ENCODE measurements at places on chromosomes 11 and 22.

DNA sequence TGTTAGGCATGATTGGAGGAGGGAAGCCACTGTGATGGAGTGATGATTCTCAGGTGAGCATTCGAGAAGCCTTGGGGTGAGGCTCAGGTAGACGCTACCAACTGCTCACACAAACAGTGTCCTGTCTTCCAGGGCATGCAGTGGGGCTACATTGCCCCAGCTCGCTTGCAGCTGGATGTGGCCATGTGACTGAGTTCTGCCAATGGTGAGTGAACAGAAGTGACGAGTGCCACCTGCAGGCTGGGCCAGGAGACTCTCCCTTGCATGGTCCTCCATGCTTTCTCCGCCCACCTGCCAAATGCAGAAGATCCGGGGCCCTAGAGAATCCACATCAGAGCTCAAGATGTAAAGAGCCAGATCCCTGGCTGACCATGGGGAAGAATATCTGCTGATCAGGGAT, 195.9 kb downstream of the BCR start:
- DNase-seq: no peak

- no peak for DNase-seq
Observed at GRCh38 chr11:11975201-11976092, 33.0 kb downstream of the DKK3 start.

- no peak for DNase-seq
Observed at GRCh38 chr11:61339490-61339878, 6.5 kb downstream of the TKFC start.

- no peak for DNase-seq
Observed at GRCh38 chr11:129645943-129646342, 169.7 kb upstream of the TMEM45B start.

GRCh38 chr11:131686836-131687235, 316.4 kb downstream of the NTM start:
- no peak for DNase-seq

DNA sequence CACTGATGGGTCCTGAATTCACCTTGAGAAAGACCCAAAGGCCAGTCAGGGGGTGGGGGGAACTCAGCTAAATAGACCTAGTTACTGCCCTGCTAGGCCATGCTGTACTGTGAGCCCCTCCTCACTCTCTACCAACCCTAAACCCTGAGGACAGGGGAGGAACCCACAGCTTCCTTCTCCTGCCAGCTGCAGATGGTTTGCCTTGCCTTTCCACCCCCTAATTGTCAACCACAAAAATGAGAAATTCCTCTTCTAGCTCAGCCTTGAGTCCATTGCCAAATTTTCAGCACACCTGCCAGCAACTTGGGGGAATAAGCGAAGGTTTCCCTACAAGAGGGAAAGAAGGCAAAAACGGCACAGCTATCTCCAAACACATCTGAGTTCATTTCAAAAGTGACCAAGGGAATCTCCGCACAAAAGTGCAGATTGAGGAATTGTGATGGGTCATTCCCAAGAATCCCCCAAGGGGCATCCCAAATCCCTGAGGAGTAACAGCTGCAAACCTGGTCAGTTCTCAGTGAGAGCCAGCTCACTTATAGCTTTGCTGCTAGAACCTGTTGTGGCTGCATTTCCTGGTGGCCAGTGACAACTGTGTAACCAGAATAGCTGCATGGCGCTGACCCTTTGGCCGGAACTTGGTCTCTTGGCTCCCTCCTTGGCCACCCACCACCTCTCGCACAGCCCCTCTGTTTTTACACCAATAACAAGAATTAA, 2.4 kb upstream of the TTC36 start:
- no peak for DNase-seq

- no peak for DNase-seq
Observed at GRCh38 chr11:73258104-73259035, 13.8 kb upstream of the P2RY6 start.

DNA sequence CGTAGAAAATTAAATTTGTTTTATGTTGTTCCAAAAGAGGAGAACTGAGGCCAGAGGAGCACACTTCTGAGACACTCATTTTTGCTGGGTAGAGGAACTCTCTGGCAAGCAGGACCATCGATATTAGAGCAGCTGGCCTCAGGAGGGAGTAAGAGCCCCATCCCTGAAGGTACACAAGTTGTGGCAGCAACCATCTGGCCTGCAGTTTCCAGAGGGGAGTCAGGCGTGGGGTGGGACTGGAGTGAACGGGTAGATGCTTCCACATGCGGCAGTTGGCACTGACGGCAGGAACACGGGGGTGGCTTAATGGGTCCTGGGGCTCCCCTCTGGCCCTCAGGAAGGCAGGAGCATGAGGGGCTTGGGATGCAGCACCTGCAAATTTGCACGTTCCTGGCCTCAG, 13.2 kb upstream of the SSTR3 start:
- no peak for DNase-seq

- DNase-seq: no peak
Observed at GRCh38 chr11:35418282-35419183, 825 bp downstream of the SLC1A2 start.

DNA sequence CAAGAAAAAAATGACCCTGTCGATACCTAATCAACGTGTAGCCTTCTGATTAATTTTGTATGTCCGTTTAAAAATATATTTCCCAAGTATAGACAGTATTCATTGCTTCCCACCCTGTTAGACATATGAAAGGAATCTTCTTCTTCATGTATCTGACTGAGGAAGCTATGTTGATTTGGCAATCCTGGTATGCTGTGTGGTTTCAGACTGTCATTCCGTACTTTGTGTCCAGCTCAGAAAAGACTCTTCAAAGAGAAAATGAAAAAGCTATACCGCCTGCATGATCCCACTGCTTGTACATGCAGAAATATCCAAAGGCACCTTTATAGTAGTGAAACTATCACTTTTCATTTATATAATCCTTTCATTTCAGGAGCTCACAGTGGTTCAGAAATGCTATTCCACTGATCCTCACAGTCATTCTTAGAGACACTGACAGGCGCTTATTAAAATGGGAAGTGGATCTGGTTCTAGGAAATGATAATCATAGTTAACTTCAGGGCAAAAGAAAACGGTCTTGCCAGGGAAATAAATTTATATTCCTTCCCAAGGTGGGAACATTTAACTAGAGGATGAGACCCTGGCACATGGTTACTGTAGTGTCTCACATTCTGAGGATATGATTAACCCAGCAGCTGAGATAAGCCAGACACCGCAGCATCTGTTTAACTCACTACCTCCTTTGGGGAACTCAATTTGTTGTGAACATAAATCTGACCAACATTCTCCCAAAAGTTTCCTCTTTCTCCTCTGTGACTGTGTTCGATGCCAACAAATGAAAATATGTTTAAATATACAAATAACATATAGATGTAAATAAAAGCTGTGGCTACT, 599.2 kb upstream of the LUZP2 start:
- no peak for DNase-seq

DNA sequence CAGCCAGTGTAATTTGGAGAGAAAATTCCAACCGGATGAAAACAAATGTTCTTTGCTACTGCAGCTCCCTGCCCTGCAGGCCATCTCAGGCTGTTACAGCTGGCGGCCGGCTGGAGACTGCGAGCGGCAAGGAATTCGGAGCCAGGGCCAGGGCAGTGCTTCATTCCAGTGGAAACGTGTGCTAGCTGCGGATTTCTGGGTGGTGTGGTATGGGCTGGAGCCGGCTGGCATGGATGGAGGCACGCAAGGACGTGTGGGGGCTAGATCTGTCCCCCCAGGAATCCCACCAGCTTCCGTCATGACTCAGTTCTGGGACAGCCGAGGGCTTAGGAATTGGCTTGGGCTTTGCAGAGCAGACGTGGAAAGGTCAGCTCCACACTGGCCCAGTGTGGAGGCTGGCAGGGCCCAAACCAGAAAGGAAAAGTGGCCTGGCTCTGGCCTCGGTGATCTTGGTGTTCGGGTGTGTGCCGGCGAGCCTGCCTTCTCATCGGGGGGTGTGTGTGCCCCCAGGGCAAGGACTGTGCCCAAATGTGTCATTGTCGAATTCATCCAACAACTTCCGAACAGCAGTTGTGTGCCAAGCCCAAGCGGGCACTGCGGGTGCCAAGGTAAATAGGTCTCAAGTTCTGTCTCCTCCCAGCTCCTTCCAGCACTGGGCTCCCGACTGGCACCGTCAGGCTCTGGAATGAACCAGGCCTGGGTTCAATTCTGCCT, 48.1 kb upstream of the SHISAL1 start:
- DNase-seq: no peak

DNA sequence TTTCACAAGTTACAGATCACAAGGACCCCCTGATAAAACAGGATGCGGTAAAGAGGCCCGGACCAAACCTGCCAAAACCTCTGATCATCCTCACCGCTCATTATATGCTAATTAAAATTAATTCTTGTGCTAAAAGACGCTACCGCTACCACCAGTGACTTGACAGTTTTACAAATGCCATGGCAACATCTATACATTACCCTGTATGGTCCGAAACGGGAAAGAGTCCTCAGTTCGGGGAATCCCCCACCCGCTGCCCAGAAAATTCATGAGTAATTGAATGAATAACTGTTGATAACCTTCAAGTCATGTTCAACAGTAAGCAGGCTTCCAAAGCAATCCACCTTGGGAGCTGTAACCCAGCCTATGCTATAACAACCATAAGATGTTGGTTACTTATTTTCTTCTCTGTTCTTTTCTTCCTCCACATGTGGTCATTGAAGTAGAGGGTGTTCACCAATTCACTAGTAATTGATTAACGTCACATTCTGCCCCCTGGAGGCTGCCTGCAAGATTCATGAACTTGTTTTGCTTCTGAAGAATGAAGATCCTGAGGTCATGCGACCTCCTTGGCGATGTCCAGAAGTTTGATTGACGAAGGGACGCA, 20.6 kb downstream of the APOBEC3H start:
- DNase-seq: peak; percentile 29

GRCh38 chr11:19766810-19767209, 54.2 kb downstream of the NAV2 start:
- no peak for DNase-seq

- DNase-seq: peak; percentile 31
Observed at GRCh38 chr11:105000797-105001196, 22.2 kb downstream of the CASP5 start.

GRCh38 chr11:45354976-45355705, 69.0 kb upstream of the SYT13 start:
- DNase-seq: peak; percentile 61

GRCh38 chr11:32032478-32032877, 58.4 kb upstream of the RCN1 start:
- no peak for DNase-seq

- no peak for DNase-seq
Observed at GRCh38 chr11:108069947-108070346, 51.4 kb upstream of the ACAT1 start.

- no peak for DNase-seq
Observed at GRCh38 chr11:73536961-73537360, 61.0 kb downstream of the FAM168A start.

GRCh38 chr22:49422701-49423100, 405.0 kb downstream of the BRD1 start:
- no peak for DNase-seq

DNA sequence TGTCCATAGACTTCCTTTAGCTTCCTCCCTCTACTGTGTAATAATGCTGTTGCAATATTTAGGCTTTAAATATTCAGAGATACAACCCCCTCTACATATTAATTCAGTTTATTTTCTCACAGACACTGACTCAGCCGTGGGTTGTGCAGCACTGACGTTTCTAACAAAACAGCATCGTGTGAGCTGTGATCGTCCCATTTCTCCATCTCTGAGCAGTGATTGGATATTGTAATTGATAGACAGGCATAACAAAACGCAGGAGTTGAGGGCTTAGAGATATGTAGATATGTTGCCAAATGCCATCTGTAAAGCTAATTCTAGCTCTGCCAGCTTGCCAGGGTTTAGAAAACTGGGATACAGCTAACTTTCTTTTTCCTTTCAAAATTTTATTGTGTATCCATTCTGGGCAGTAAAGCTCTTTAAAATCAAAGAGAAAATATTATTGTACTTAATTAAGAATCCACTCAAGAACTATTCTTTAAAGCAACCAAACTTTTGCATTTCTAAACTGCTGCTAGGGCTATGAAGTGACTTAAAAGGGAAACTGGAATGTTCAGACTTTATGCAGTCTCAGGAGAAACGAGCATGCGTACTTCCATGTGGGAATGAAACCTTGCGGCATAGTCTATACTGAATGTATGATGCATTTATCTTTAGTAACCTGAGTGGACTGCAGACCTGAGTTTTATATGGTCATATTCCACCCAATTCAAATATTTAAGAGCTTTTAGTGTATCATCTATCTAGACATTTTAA, 22.7 kb downstream of the BTBD10 start:
- DNase-seq: no peak

DNA sequence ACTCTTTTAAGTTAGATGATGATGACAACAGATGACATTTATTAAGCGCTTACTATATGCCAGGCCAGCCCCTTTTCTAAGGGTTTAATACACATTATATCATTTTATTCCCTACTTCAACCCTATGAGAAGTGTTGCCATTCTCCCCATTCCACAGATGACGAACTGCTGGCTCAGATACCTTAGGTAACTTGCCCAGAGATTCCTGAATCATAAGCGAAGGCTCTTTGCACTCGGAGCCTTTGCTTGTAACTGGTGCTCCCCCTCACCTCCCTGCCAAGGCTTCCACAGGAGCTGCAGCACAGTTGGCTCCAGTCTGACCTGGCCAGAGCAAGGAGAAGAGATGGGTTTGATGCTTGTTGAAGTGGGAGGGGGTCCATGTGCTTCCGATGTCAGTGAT, 43.0 kb downstream of the DBX1 start:
- no peak for DNase-seq

- DNase-seq: no peak
Observed at GRCh38 chr11:100294748-100295147, 392.3 kb upstream of the ARHGAP42 start.

GRCh38 chr22:37609240-37610152, 862 bp downstream of the GGA1 start:
- no peak for DNase-seq

- no peak for DNase-seq
Observed at GRCh38 chr11:61335355-61335710, 2.3 kb downstream of the TKFC start.

GRCh38 chr11:99535406-99535805, 514.7 kb downstream of the CNTN5 start:
- no peak for DNase-seq

GRCh38 chr11:79406376-79406775, 34.5 kb downstream of the TENM4 start:
- DNase-seq: no peak

GRCh38 chr11:125188021-125188420, 23.5 kb downstream of the PKNOX2 start:
- DNase-seq: no peak

DNA sequence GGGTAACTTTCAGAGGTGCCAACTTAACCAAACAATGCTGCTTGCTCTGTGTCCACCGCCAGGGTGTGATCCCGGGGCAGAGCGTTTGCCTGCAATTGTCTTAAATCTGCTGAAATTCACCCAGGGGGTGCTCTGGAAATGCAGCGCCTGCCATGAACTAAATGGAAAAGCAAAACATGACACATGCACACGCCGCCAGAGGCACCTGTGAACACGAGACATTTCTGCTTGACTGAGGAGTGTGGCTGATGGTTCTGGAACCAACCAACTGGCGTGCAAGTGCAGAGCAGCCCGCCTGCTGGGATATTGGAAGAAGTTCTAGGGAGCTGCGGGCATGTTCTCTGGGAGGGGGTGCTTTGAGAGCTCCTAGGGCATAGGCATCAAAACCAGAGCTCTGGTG, 30.4 kb downstream of the DSCAML1 start:
- no peak for DNase-seq

GRCh38 chr22:22371031-22371541, 126.5 kb downstream of the VPREB1 start:
- DNase-seq: no peak

GRCh38 chr11:33867996-33868646, 23.8 kb downstream of the LMO2 start:
- no peak for DNase-seq

- peak; percentile 27 for DNase-seq
Observed at GRCh38 chr11:133082841-133083488, 449.3 kb downstream of the OPCML start.

GRCh38 chr11:128582496-128583366, 4.6 kb downstream of the ETS1 start:
- no peak for DNase-seq
